Amygdala (tissue), 56 donors: ENCODE measurements at places on chromosomes 7 and 10.

GRCh38 chr10:5604961-5605360, 61.4 kb downstream of the ASB13 start:
- DNase-seq, result no peak

- DNase-seq, result no peak
Measured at GRCh38 chr7:141641876-141642275, 60.1 kb downstream of the DENND11 start.

DNA sequence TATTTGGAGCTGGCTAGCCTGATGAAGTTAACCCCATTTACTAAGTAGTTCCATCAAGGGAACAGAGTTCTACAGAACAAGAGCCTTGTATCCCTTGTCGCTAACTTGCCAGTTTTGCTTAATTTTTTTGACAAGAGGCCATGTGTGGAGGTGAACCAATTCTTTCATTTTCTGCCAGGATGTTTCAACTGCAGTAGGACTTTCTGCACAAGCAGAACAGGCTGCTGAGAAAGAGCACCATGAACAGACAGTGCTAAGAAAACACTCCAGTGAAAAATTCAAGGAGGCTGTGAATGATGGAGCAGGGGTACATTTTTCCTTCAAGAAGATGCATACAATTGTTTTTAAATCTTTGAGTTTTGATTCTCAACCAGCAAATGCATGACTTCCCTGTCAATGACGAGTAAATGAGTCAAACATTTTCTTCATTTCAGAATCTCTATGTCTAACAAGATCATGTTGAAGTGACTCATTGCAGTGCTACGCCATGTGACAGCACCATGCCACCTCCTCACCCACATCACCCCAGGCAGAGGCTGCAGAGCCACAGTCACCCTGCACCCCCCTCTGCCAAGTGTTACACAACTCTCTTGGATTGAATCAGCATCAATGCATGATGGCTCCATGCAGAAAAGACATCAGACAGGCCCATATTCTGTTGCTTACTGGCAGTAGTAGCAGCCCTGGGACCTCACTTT, 193.1 kb downstream of the COBL start:
- no peak for DNase-seq

- DNase-seq, result peak; percentile 26
Measured at GRCh38 chr7:101856473-101857357, 39.3 kb downstream of the CUX1 start.

- DNase-seq, result no peak
Measured at GRCh38 chr7:47792521-47793121, 155.6 kb downstream of the PKD1L1 start.

- no peak for DNase-seq
Measured at GRCh38 chr7:77838929-77839491, 40.4 kb downstream of the PHTF2 start.
